ENCODE measurements at places on chromosomes 7 and 10.

DNA sequence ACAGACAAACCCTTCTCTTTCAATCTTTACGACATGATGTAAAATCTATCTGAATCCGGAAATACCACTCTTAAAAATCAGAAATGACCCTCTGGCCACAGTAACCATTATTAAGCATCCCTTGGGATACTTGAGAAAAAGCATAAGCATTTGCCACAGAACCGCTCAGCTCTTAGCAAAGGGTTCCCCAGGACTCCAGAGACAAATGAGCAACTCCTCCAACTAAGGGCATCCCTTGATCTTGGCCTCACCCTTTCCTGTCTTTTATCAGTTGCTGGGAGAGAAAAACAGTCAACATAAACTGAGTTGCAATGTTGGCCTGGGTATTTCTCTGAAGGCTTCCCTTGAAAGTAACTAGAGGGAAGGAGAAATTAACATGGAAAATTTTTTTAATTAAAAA is 3.5 kb downstream of the PDLIM1 start:
- DNase-seq, result no peak

- no peak for DNase-seq
Observed at GRCh38 chr7:28573059-28573553, 160.8 kb downstream of the CREB5 start.

- no peak for DNase-seq
Observed at GRCh38 chr7:138370956-138371355, 89.1 kb upstream of the TRIM24 start.

- DNase-seq, result no peak
Observed at GRCh38 chr10:62992145-62992721, 140.9 kb upstream of the NRBF2 start.

GRCh38 chr10:130795819-130796218 is 515.7 kb downstream of the TCERG1L start:
- DNase-seq, result no peak

DNA sequence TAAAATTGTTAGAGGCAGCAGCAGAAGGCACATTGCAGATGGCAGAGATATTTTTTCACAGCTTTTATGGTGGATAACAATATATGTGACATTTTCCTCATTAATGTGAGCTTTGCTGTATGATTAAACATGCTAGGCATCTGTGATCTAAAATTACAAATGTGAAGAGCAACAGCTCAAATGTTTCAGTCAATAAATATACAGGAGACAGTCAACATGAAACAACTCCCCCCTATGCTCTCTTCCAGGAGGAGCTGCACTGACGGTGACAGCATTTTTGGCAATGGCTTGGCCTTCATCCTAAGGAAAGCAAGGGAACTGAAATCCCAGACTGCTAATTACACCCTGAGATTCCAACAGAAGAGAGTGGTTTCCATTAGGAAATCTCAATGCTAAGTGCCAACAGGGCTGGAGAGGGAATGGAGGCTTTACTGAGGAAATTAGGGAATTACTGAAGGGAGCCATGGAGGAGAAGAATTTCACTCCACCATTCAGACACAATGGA is 51.4 kb upstream of the GRB10 start:
- DNase-seq, result no peak

- no peak for DNase-seq
Observed at GRCh38 chr10:83289948-83290347, 849.4 kb upstream of the GHITM start.

GRCh38 chr10:5952731-5953385 is 24.5 kb downstream of the IL15RA start:
- DNase-seq, result no peak

DNA sequence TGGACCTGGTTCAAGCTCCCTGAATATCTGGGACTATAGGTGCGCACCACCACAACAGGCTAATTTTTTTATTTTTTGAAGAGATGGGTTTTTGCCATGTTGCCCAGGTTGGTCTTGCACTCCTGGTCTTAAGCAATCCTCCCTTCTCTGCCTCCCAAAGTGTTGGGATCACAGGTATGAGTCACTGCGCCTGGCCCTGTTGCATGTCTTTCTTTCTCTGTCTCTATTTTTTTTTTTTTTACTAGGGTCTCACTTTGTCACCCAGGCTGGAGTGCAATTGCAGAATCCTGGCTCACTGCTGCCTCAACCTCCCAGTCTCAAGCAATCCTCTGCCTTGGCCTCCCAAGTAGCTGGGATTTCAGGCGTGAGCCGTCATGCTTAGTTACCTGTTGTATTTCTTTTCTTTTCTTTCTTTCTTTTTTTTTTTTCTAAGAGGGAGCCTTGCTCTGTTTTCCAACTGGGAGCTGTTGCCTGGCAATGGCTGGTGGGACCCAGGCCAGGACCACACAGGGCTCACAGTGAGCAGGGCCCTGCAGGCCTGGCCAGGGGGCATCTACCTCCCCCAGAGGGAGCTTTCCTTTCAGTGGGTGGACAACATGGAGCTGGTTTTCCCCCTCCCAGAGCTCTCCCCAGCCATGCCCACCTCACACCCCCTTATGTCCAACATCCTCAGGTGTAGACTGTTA is 6.0 kb downstream of the MYL7 start:
- DNase-seq, result no peak

- DNase-seq, result no peak
Observed at GRCh38 chr10:99782447-99783286, at the start of gene ABCC2. ABCC2 (plus strand) TSS chr10:99782640; CDS start chr10:99782845, 205 bp downstream.

DNA sequence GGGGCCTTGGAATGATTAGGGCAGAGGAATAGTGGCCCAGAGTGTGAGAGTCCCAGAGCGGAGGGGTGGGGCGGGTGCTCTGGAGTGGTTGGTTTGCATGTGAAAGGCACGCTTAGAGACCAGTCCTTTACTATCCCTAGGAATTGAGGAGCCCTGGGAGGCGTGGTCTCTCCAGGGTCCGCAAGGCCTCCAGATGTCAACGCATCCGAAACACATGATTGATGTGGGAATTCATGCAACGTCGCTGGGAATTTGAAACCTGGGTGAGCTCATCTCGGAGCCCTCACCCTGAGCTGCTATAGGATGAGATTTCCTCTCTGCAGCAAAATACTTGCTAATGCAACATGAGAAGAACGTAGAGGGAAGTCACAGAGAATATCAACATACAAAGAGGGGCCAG is 51.2 kb downstream of the NPTX2 start:
- DNase-seq, result no peak

GRCh38 chr10:124181656-124182055 is 88.3 kb upstream of the CHST15 start:
- DNase-seq, result no peak

DNA sequence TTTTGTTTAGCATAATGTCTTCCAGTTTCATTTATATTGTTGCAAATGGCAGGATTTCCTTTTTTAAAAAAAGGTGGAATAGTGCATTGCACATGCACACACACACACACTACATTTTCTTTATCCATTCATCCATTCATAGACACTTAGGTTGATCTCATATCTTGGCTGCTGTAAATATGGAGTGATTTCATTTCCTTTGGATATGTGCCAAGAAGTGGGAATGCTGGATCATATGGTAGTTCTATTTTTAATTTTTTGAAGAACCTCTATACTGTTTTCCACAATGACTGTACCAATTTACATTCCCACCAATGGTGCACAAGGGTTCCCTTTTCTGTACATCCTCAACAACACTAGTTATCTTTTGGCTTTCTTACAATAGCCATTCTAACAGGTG is 68.9 kb downstream of the EBLN1 start:
- DNase-seq, result no peak

Measured in cerebellar nuclear complex (tissue), 1 donor.